ENCODE measurements at places on chromosomes 16 and 17.

DNA sequence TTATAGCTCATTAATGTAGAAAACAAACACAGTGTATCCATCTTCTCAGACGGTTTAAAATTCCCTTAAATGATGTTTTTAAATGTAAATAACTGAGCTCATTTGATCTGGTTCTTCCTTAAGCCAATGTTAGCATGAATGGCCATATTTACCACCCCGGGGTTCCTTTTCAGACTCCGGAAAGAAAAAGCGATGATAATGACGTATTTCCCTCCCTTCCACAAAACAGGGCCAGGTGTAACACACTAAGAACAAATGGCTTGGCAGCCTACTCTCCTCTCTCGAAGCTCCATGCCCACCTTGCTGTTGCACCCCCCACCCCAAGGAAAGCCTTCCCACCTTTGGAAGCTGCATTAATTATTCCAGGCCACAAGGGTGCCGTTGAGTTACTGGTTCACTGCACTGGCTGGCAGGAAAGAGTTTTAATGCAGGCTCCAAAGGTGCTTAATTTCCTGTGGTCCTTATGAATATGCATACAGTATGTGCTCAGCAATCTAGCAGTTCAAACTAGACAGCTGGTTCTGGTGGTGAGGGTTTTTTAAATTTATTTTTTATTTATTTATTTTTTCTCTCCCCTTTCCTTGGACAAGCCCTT, 378.9 kb downstream of the WWOX start:
- no peak for DNase-seq
- no peaks in the 10 kb centered on the region for H3K36me3 ChIP-seq
- H3K27ac ChIP-seq, result no peak overlapping the region
- H3K4me1 ChIP-seq, result no peaks in the 10 kb centered on the region

- no peak overlapping the region for H3K27ac ChIP-seq
- no peak for DNase-seq
- H3K36me3 ChIP-seq, result peaks cover 8% of the 10 kb centered on the region
- H3K4me1 ChIP-seq, result peaks cover 40% of the 10 kb centered on the region
- no peaks in the 10 kb centered on the region for H3K27me3 ChIP-seq
- H3K4me3 ChIP-seq, result no peak overlapping the region
Observed at GRCh38 chr17:60325730-60326524, 66.0 kb downstream of the USP32 start.

DNA sequence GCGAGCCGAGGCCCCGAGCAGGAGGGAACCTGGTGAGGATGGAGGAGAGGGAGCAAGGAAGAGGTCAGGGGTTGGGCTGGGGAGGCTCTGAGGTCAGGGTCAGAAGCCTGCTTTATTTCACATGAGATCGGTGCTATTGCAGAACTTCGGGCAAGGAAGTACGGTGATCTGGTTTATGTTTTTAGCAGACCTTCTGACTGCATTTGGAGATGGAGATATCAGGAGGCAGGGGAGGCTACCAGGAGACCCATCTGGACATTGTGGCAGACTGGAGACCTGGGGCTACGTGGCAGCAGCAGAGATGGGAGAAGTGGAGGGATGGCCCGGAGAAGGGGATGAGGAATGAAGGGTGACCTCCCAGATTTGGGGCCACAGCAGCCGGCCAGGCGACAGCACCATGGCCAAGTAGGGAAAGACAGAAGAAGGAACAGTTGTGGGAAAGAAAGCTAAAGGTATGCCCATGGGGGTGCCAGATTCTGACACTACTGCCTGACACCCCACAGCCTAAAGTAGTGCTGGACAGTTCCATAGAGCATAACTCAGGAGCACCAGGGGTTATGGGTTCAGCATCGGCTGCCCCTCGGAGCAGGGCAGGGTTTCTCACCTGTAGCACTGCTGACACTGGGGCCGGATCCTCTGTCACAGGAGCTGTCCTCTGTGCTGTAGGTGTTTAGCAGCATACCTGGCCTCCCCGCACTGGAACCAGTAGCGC, 7.4 kb downstream of the CACNG4 start:
- H3K27ac ChIP-seq, result no peak overlapping the region
- no peaks in the 10 kb centered on the region for H3K36me3 ChIP-seq
- DNase-seq, result no peak
- peaks cover 13% of the 10 kb centered on the region for H3K4me1 ChIP-seq
- H3K4me3 ChIP-seq, result no peak overlapping the region

DNA sequence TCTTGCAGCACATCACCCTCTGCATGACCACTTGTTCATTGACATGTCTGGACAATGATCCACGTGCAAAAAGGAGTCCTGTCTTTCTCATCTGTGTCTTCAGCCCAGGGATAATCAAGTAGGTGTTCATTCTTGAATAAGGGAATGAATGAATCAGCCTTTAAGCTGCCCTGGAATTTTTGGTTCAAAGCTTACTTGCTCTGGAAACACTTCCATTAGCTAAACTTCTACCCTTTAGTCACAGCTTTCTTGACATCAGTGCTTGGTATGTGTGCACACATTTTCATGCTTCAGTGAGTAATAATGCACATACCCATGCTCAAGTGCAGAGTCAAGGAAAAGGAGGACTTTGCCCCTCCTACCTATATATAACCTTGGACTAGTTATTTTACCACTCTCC, 103.0 kb upstream of the CDH13 start:
- no peaks in the 10 kb centered on the region for H3K36me3 ChIP-seq
- H3K27me3 ChIP-seq, result no peaks in the 10 kb centered on the region
- DNase-seq, result no peak

GRCh38 chr16:1090620-1091587, 5.1 kb downstream of the C1QTNF8 start:
- no peak for DNase-seq
- H3K27ac ChIP-seq, result no peak overlapping the region
- H3K4me1 ChIP-seq, result peaks cover 34% of the 10 kb centered on the region

- no peak overlapping the region for H3K4me3 ChIP-seq
- no peak for DNase-seq
- H3K36me3 ChIP-seq, result no peaks in the 10 kb centered on the region
- no peaks in the 10 kb centered on the region for H3K4me1 ChIP-seq
- H3K27me3 ChIP-seq, result peaks cover 10% of the 10 kb centered on the region
- H3K27ac ChIP-seq, result no peak overlapping the region
Observed at GRCh38 chr16:57504001-57504400, 17.7 kb upstream of the DOK4 start.

DNA sequence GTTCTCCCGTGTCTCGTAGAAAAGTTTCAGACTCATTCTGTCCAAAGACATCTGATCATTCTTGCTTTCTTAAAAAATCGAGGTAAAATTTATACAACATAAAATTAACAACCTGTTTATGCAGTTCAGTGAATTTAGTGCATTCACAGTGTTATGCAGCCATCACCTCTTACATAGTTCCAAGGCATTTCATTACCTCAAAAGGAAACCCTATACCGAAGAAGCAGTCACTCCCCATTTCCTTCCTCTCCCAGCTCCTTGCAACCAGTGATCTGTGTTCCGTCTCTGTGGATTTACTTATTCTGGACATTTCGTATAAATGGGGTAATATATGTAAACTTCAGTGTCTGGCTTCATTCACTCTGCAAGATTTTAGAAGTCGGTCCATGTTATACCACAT, 103.5 kb upstream of the HS3ST3A1 start:
- no peaks in the 10 kb centered on the region for H3K36me3 ChIP-seq
- no peak for DNase-seq

DNA sequence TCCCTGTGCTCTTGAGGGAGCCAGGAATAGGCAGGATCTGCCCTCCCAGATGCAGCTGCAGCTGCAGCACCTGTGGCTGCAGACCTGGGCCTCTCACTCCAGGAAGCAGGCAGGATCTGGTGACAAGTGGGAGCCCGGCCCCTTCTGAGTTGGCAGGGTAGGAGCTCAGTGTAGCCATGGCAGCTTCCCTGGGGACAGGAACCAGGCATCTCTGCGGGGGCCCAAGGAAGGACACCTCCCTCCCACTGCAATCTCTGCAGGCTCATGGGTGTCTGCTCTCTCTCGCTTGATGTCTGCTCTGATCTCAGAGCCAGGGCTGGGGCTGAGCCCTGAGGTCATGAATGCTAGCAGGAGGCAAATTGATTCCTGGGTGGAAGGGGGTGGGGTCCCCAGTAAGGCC, 592.5 kb upstream of the CA10 start:
- no peak overlapping the region for H3K4me3 ChIP-seq
- H3K27me3 ChIP-seq, result no peaks in the 10 kb centered on the region
- DNase-seq, result no peak
- no peak overlapping the region for H3K27ac ChIP-seq
- H3K36me3 ChIP-seq, result no peaks in the 10 kb centered on the region

DNA sequence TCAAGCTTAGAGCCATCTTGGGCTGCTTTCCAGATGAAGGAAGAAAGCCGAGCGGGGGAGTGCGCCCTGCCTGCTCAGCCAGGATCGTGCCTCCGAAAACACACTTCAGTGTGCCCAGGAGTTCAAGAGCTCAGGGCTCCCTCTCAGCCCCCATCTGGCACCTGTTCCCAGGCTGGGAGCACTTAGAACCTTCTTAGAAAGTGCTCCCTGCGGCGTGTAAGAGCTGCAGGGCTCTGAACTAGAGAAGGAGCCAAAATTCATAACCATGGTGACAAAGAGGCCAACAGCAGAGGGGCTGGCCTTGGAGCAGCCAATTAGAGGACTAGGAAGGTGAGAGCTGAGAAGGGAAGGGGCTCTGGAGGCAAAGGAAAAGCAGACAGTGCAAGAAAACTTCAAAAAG, 59.0 kb upstream of the TNRC6C start:
- no peak overlapping the region for H3K4me3 ChIP-seq
- no peaks in the 10 kb centered on the region for H3K27me3 ChIP-seq
- DNase-seq, result peak; percentile 71
- H3K27ac ChIP-seq, result no peak overlapping the region
- H3K4me1 ChIP-seq, result no peaks in the 10 kb centered on the region

DNA sequence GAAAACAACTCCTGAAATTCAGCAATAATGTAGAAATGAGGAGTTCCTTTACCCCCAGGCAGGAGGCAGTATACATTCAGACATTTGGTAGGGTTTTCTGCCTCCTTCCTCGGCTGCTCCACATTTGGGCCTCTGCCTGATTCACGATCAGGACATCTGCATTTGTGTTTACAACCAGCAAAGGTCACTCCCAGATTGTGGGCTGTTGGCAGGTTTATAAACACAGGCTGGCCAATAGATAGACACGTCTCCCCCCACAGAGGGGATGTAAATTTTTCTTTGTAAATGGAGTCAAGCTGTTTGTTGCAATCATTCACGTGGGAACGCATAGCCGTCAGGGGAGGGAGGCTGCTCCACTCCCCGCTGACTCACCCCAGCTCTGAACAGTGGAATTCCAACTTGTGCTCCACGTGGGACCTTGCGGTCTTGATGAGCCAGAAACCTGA, 252.1 kb upstream of the N4BP1 start:
- H3K36me3 ChIP-seq, result no peaks in the 10 kb centered on the region
- H3K27ac ChIP-seq, result no peak overlapping the region
- H3K4me3 ChIP-seq, result no peak overlapping the region

DNA sequence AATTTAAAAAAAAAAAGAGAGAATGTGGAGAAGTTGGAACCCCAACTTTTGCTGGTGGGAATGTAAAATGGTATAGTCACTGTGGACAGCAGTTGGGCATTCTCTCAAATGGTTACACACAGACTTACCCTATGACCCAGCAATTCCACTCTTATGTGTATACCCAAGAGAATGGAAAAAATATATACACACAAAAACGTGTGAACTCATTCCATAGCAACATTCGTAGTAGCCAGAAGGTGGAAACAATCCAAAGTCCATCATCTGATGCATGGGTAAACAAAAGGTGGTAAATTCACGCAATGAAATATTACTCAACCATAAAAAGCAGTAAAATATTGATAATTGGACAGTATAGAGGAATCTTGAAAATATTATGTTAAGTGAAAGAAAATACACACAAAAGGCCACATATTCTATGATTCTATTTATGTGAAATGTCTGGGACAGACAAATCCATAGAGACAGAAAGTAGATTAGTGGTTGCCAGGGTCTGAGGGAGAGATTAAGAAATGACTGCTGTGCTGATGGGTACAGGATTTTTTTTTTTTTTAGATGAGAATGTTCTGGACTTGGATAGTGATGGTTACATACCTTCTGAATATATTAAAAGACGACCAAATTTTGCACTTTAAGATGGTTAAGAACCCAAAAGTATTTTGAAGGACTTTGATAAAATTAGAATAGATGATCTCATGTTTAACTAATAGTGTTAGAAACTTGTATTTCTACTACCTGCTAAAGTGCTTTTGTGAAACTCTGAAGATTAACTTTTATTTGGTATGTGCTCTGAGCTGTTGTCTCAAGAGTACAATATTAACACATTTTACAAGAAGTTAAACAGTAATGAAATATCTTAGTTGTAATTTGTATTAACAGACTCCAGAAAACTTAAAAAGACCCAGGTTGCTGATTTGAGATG, 60.9 kb downstream of the MRTFB start:
- no peaks in the 10 kb centered on the region for H3K4me1 ChIP-seq
- no peaks in the 10 kb centered on the region for H3K27me3 ChIP-seq
- peak; percentile 44 for DNase-seq
- no peaks in the 10 kb centered on the region for H3K36me3 ChIP-seq
- H3K27ac ChIP-seq, result peak overlapping the region; percentile 35

- peaks cover 7% of the 10 kb centered on the region for H3K36me3 ChIP-seq
- no peak overlapping the region for H3K4me3 ChIP-seq
- no peaks in the 10 kb centered on the region for H3K27me3 ChIP-seq
Observed at GRCh38 chr17:3959295-3959899, 4.8 kb downstream of the ATP2A3 start.

- H3K27ac ChIP-seq, result no peak overlapping the region
- no peak for DNase-seq
- no peak overlapping the region for H3K4me3 ChIP-seq
- H3K36me3 ChIP-seq, result no peaks in the 10 kb centered on the region
- no peaks in the 10 kb centered on the region for H3K27me3 ChIP-seq
Observed at GRCh38 chr16:64773184-64773583, 348.7 kb downstream of the CDH11 start.

DNA sequence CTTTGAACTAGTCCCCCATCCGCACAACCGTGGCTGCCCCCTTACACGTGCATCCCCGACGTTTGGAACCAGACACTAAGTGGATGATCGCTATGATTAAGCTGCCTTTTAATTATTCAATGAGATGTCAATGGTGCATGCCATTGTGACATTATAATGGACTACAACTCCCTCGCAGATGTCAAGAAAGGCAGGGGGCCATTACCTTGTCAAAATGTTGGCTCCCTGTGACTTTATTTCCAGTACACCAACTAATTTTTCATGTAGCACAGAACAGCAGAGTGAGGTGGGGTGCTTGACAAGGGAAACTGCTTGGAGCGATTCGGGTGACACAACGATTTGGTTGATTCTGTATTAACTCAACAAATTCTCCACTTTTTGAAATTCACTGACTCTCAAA, 26.5 kb downstream of the ASIC2 start:
- no peak overlapping the region for H3K4me3 ChIP-seq
- no peaks in the 10 kb centered on the region for H3K36me3 ChIP-seq
- H3K4me1 ChIP-seq, result no peaks in the 10 kb centered on the region
- no peak overlapping the region for H3K27ac ChIP-seq

DNA sequence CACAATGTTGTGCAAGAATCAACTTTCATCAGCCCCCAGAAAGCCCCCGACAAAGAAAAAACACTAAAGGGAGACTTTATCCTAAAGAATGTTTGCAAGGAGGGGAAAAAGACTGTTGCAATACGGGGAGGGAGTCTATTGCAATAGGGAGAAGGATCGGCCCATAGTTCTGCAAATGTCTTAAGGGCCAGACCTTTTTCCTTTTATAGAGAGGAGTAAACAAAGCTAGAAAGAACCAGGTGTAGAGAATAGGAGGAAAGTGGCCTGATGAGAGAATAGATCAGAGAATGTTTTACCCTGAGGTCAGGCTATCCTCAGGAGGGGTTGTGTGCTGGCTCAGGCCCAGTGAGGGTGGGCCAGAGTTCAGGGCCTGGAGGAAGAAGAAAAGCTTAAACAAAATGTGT, 8.7 kb upstream of the CAVIN1 start:
- H3K27me3 ChIP-seq, result no peaks in the 10 kb centered on the region
- no peak overlapping the region for H3K27ac ChIP-seq
- no peaks in the 10 kb centered on the region for H3K36me3 ChIP-seq

GRCh38 chr17:8502126-8502525, 66.4 kb downstream of the NDEL1 start:
- peaks cover 72% of the 10 kb centered on the region for H3K36me3 ChIP-seq
- H3K4me1 ChIP-seq, result no peaks in the 10 kb centered on the region
- no peak overlapping the region for H3K27ac ChIP-seq
- DNase-seq, result no peak
